ENCODE measurements at places on chromosomes 13 and 19.
A peak's percentile ranks its signal among the peaks of the same experiment; 100 is the strongest.

- H3K4me1 ChIP-seq = no peaks in the 10 kb centered on the region
- DNase-seq = no peak
- H3K27ac ChIP-seq = no peak overlapping the region
- H3K36me3 ChIP-seq = no peaks in the 10 kb centered on the region
- H3K27me3 ChIP-seq = peaks cover 35% of the 10 kb centered on the region
These were observed 2.7 kb downstream of the KLK2 start for GRCh38 chr19:50875795-50876422.

DNA sequence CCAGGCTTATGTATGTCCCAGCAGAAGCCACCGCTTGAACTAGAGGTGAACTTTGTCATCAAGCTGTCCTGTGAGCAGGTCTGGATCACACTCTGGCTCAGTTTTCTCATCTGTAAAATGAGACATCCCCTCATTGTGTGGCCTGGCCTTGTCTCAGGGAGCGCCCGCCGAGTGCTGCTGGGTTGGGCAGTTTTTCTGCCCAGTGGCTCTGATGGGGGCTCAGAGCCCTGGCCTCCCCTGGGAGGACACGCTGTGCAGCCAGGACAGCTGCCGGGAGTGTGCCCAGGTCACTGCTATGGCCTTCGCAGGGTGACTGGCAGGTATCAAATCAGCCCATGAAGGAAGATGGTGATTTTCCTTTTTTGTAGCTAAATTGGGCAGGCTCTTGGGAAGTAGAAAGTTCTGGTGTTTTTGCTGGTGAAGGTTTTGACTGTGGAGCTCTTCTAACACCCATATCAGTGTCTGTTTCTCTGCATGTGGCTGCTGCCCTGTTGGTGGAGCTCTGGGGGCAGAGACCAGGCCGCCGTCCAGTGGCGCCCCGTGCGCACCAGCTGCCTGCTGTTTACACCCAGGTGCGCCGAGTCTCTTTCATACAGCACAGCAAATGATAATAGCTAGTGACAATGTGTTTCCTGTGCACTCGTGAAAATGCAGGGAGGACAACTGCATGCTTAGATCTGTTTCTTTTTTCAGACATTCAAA, 40.8 kb downstream of the SLC7A9 start:
- no peak overlapping the region for H3K27ac ChIP-seq
- H3K27me3 ChIP-seq = peaks cover 9% of the 10 kb centered on the region
- peaks cover 15% of the 10 kb centered on the region for H3K4me1 ChIP-seq
- peaks cover 1% of the 10 kb centered on the region for H3K36me3 ChIP-seq
- H3K4me3 ChIP-seq = no peak overlapping the region

DNA sequence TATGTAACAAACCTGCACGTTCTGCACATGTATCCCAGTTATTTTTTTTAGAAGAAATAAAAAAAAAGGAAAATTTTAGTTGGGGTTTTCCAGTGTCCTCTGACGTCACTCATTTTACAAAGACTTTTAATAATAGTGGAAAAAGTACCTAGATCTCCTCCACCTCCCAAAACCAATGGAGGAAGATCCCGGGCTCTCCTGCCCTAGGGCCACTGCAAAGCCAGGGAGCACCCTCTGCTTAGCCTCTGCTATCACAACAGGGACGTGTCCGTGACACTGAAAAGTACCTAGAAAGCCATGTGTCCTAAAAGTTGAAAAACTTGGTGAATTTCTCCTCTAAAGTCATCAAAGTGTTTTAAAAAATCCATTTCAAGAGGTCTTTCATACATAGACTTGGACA, 46.7 kb upstream of the IRS2 start:
- DNase-seq = no peak
- no peaks in the 10 kb centered on the region for H3K4me1 ChIP-seq
- H3K27me3 ChIP-seq = peaks cover 37% of the 10 kb centered on the region
- H3K27ac ChIP-seq = no peak overlapping the region
- H3K36me3 ChIP-seq = no peaks in the 10 kb centered on the region
- H3K4me3 ChIP-seq = no peak overlapping the region

DNA sequence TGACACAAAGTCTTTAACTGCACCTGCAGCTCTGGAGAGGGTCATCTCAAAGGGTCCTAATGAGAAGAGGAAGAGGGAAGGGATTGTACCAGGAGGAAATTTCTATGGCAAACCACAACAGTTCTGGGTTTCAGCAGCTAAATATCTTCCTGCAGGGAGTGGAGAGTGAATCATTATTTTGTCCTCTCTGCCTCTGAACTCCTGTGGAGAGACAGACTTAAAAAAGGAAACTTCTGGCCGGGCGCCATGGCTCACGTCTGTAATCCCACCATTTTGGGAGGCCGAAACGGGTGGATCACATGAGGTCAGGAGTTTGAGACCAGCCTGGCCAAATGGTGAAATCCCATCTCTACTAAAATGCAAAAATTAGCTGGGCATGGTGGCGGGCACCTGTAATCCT, 16.9 kb upstream of the C1QTNF9 start:
- H3K4me1 ChIP-seq = no peaks in the 10 kb centered on the region
- H3K36me3 ChIP-seq = peaks cover 68% of the 10 kb centered on the region
- no peak overlapping the region for H3K27ac ChIP-seq
- DNase-seq = no peak
- H3K27me3 ChIP-seq = no peaks in the 10 kb centered on the region
- H3K4me3 ChIP-seq = no peak overlapping the region

DNA sequence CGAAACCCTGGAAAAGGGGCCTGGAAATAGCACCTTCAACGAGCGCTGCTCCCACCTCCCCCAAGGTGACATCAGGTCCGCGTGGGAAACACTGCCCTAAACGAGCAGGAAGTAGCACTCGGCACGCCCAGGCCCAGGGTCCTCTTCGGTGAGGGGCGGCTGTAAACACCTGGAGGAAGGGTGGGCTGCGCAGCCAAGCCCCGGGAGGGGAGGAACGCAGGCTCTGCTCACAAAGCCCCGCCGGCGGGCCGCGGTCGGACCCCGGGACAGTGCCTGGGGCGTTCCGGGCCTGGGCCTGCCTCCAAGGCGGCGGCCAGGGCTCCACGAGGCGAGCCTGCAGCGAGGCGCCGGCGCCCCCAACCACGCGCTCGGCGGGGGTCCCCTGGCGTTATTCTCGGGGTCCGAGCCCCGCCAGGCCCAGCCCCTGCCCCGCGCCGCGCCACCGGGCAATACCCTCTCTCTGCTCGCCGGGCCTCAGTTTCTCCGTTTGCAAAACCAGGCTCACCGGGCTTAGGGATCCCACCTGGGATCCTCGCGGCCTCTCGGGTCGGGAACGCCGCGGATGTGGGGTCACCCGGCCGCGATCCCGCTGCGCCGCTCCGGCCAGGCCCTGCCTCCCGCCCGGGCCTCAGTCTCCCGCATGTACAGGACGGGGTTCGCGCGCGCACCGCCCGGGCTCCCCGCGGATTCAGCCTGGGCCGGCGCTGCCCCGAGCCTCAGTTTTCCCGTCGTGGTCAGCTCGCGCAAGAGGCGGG, 630 bp downstream of the RNF126 start:
- H3K36me3 ChIP-seq = peaks cover 15% of the 10 kb centered on the region
- H3K27me3 ChIP-seq = no peaks in the 10 kb centered on the region
- H3K4me3 ChIP-seq = peak overlapping the region; percentile 96
- peak; percentile 85 for DNase-seq
- peak overlapping the region; percentile 95 for H3K27ac ChIP-seq

- DNase-seq = no peak
- no peaks in the 10 kb centered on the region for H3K27me3 ChIP-seq
- no peak overlapping the region for H3K4me3 ChIP-seq
- peaks cover 3% of the 10 kb centered on the region for H3K4me1 ChIP-seq
These were observed 10.5 kb downstream of the C13orf46 start for GRCh38 chr13:113963376-113963775.

- no peak overlapping the region for H3K4me3 ChIP-seq
- peaks cover 87% of the 10 kb centered on the region for H3K36me3 ChIP-seq
- H3K27me3 ChIP-seq = no peaks in the 10 kb centered on the region
- peaks cover 90% of the 10 kb centered on the region for H3K4me1 ChIP-seq
- peak overlapping the region; percentile 98 for H3K27ac ChIP-seq
These were observed 10.1 kb downstream of the RGCC start for GRCh38 chr13:41467425-41467945.

GRCh38 chr19:45952686-45953505, 20.8 kb downstream of the NOVA2 start:
- no peak overlapping the region for H3K27ac ChIP-seq
- H3K27me3 ChIP-seq = peaks cover 24% of the 10 kb centered on the region
- H3K4me1 ChIP-seq = peaks cover 9% of the 10 kb centered on the region
- peak overlapping the region; percentile 67 for H3K4me3 ChIP-seq
- peak; percentile 66 for DNase-seq

DNA sequence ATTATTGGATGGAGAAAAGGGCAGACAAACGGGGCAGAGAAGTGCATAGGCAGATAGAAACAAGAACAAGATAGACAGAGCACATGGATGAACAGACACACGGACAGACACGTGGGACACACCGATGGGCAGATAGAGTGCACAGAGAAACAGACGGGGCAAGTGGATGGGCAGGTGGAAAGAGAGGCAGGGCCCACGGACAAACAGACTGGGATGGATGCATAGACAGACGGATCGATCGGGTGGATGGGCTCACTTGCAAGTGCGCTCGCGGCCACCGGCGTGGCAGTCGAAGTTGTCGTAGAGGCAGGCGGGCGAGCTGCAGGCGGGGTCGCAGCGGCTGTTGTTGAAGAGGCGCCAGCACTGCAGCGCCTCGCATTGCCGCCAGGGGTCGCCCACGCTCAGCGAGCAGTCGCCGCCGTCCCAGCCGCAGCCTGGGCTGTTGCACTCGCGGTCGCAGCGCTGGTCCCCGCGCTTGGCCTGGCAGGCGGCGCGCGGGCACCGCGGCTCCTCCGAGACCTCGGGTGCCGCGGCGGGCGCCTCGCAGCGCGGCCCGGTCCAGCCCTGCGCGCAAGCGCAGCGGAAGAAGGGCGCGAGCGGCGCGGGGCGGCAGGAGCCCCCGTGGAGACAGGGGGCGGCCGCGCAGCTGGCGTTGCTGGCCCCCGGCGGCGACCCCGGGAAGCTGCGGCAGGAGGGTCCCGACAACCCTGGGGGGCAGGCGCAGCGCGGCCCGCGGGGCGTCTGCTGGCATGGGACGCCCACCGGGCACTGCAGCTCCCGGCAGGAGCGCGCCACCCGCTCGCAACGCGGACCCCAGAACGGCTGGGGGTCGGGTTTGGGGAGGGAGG, 23.3 kb downstream of the NOTCH3 start:
- H3K4me1 ChIP-seq = peaks cover 4% of the 10 kb centered on the region
- H3K27me3 ChIP-seq = peaks cover 13% of the 10 kb centered on the region
- H3K4me3 ChIP-seq = peak overlapping the region; percentile 7

GRCh38 chr13:51674276-51674675, 90.0 kb downstream of the WDFY2 start:
- H3K27me3 ChIP-seq = no peaks in the 10 kb centered on the region
- peaks cover 6% of the 10 kb centered on the region for H3K4me1 ChIP-seq
- DNase-seq = no peak
- no peak overlapping the region for H3K27ac ChIP-seq
- peaks cover 12% of the 10 kb centered on the region for H3K36me3 ChIP-seq
- no peak overlapping the region for H3K4me3 ChIP-seq

DNA sequence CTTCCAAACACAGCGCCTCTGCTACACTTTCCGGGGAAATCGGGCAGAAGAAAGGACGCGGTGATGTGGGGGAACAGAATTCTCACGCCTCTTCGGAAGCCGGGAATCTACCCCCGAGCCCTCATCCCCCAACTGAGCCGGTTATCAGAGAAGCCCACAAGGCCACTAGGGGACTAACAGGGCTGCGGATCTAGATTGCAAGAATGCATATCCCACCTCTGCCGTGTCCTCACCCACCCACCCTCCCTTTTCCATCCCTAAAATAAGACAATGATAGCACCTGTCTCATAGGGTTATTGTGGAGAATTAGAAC, 1.1 kb downstream of the IGFLR1 start:
- no peak for DNase-seq
- H3K27me3 ChIP-seq = no peaks in the 10 kb centered on the region
- peaks cover 33% of the 10 kb centered on the region for H3K4me1 ChIP-seq
- peaks cover 46% of the 10 kb centered on the region for H3K36me3 ChIP-seq

DNA sequence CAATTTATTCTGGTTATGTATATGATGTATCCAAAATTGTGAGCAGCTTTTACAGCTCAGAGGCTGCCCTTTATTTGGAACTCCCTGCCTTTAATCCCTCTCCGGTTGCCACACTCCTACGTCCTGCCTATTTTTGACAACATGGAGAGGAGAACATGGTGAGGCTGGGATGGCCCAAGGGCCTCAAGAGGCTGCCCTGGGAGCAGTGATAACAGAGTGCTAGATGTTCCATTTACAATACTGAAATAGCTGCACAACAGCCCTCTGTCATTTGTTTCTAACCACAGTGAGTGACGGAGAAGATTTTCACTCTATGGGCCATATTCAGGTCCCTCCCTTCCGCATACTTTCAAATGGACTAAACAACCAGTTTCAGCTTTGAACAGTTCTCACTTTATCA, 33.4 kb downstream of the STARD13 start:
- H3K4me3 ChIP-seq = no peak overlapping the region
- H3K27ac ChIP-seq = no peak overlapping the region
- H3K4me1 ChIP-seq = no peaks in the 10 kb centered on the region
- H3K36me3 ChIP-seq = no peaks in the 10 kb centered on the region

- peaks cover 3% of the 10 kb centered on the region for H3K27me3 ChIP-seq
- H3K4me1 ChIP-seq = no peaks in the 10 kb centered on the region
- H3K27ac ChIP-seq = no peak overlapping the region
- no peak overlapping the region for H3K4me3 ChIP-seq
- H3K36me3 ChIP-seq = no peaks in the 10 kb centered on the region
These were observed 145.1 kb downstream of the EFNB2 start for GRCh38 chr13:106390367-106390766.

- H3K27ac ChIP-seq = peak overlapping the region; percentile 82
- peak overlapping the region; percentile 48 for H3K4me3 ChIP-seq
- peaks cover 26% of the 10 kb centered on the region for H3K4me1 ChIP-seq
- no peak for DNase-seq
These were observed 30.7 kb upstream of the ASF1B start for GRCh38 chr19:14166999-14167575.

- H3K27ac ChIP-seq = no peak overlapping the region
- H3K27me3 ChIP-seq = no peaks in the 10 kb centered on the region
- DNase-seq = no peak
- no peak overlapping the region for H3K4me3 ChIP-seq
- peaks cover 3% of the 10 kb centered on the region for H3K4me1 ChIP-seq
These were observed 12.2 kb downstream of the NFIC start for GRCh38 chr19:3378352-3379150.

DNA sequence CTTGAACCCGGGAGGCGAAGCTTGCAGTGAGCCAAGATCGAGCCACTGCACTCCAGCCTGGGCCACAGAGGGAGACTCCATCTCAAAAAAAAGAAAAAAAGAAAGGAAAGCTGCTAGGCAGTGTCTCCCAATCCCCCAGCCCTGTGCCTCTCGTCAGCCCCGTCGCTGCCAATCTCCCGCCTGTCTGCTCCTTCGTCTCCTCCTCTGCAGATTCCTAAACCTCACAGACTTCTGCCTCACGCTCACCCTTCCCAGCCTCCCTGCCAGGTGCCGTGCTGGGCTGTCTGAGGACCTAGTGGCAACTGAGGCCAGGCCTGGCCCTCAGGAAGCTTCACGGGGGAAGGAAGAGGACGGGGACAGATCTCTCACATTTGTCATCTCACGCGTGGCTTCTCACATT, 21.5 kb downstream of the DPF1 start:
- H3K27ac ChIP-seq = no peak overlapping the region
- no peaks in the 10 kb centered on the region for H3K4me1 ChIP-seq
- H3K4me3 ChIP-seq = no peak overlapping the region

All from activated CD4-positive, alpha-beta T cell treated with anti-CD3 and anti-CD28 coated beads for 36 hours (primary cell).